CD4-positive, alpha-beta T cell treated with Interleukin-6 for 4 hours (primary cell): ENCODE measurements at places on chromosomes 3 and 15.

GRCh38 chr3:99419116-99419515 is 219.3 kb upstream of the COL8A1 start:
- no peak for DNase-seq

- no peak for DNase-seq
Measured at GRCh38 chr15:70318594-70319465, 221.1 kb upstream of the TLE3 start.

DNA sequence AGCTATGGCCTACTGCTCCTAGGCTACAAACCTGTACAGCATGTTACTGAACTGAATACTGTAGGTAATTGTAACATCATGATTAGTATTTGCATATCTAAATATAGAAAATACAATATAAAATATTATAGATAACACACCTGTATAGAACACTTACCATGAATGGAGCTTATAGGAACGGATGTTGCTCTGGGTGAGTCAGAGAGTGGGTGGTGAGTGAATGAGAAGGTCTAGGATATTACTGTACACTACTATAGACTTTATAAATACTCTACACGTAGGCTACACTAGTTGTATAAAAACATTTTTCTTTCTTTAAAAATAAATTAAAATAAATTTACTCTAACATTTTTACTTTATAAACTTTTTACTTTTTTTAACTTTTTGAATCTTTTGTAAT is 224.0 kb upstream of the CBLB start:
- no peak for DNase-seq

GRCh38 chr3:110093812-110094401 is 756.6 kb upstream of the DPPA4 start:
- DNase-seq: no peak

GRCh38 chr15:74578496-74578994 is 37.1 kb upstream of the CLK3 start:
- no peak for DNase-seq

GRCh38 chr15:60966746-60967145 is 262.4 kb downstream of the RORA start:
- DNase-seq: no peak

DNA sequence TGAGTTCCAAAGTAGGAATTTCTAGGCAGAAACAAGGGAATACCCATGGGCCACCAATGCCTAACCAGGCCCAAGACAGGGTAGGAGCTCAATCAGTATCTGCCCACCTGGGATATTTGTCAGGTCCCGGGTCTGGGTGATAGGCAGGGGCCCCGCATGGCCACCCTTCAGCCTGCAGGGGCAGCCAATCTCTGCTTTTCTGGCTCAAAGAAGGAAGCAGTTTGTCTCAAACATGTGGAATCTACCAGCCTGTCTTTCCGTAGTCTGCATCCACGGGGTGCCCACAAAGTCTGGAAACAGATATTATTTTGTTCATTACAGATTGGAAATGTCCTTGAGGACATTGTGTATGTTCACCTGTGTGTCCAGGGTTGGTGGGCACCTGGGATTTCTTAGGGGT is 56.2 kb downstream of the CEMIP start:
- DNase-seq: no peak

GRCh38 chr3:71579935-71580406 is 3.6 kb downstream of the FOXP1 start:
- peak; percentile 22 for DNase-seq

DNA sequence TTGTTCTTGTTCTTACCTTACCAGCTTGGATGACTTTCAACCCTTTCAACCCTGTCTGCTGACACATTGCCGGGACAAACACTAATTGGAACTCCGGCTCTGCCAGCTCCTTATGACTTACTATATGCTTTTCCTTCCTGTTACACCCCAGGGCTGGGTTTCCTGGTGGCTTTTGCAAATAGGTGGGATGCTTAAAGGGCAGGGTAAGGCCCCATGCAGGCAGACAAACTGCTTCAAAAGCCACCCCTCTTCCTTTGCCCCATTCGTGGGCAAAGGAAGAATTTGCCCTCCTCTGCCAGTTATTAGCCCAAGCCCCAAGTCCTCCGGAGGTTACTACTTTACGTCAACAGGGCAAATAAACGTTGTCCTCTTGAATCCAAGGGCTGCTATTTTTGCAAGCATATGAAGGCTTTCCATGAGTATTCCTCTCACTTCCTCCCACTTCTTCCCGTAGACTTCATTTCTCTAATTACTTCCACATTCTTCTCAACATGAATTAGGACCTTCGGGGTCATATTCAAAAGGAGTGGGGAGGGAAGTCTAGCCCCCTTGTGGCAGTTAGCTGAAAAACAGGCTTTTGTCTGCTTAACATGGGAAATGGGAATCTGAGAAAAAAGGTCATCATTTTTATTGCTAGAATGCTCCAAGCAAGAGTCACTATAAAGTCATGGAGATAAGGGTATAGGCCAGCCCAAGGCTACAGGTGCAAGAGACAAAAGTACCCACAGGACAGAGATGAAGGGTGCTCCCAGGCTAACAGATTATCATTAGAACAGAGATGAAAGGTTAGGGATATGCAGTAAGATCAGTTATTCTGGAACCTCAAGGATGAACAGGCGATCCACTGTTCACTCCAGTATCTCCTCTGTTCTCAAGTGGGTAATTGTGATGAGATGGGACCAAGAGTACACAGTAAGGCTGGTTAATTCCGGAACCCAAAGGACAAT is 56.3 kb upstream of the FSTL1 start:
- DNase-seq: no peak

GRCh38 chr15:71518661-71519060 is 291.7 kb upstream of the NR2E3 start:
- no peak for DNase-seq

GRCh38 chr15:45431511-45431910 is 53.2 kb upstream of the GATM start:
- no peak for DNase-seq

GRCh38 chr15:65087873-65088642 is 11.5 kb downstream of the KBTBD13 start:
- DNase-seq: no peak

DNA sequence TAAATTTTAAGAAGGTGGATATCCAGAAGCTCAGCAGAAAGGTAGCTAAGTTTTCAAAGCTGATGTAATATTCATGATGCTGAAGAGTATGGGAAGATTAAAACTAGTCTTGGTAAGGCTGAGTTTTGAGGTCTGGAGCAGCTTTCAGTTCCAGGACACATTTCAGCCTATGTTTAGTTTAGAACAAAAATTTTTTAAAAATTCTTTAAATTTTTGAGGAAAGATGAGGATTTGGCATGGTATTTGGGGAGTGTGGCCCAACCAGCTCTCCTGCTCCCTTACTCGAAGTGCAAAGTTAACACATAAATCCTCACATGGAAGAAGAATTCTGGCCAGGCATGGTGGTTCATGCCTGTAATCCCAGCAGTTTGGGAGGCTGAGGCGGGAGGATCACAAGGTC is 1039.1 kb downstream of the NAALADL2 start:
- DNase-seq: no peak

GRCh38 chr15:57867970-57868798 is 161.7 kb downstream of the POLR2M start:
- DNase-seq: no peak

- no peak for DNase-seq
Measured at GRCh38 chr3:186670155-186670554, 4.3 kb downstream of the HRG start.

DNA sequence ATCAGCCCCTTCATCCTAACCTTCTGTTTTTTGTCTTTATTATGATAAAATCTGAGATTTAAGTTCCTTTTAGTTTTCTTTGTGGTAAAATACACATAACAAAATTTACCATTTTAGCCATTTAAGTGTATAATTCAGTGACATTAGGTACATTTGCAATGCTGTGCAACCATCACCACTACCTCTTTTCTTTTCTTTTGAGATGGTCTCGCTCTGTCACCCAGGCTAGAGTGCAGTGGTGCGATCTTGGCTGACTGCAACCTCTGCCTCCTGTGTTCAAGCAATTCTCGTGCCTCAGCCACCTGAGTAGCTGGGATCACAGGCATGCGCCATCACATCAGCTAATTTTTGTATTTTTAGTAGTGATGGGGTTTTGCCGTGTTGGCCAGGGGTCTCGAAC is 6.2 kb upstream of the RAB11A start:
- DNase-seq: no peak

DNA sequence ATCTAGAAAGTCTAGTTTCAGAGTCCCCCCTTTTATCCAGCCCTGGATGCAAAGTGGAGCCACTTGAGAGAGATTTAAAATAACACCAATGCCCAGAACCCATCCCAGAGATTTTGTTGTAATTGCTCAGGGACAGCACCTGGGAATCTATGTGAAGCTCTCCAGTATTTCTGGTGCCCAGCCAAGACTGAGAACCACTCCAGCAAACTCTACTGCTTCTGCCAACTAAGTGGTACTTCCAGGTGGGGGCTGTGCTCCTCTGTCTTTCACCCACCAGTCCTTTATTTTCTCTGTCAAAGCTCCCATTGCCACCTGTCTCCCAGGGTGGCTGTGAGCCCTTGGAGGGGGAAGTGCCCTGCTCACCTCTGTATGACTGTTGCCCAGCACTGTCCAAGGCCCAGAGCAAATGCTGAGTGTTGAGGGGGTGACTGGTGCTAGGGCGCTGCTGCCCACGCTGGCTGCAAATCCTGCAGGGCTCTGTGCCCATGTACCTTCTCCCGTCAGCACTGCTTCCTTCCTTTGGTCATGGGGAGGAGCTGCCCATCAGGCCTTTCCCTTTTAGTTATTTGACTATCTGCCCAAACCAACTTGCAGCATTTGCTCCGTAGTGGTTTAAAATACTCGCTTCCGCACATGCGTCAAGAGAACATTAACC is 9.4 kb downstream of the CLSTN2 start:
- DNase-seq: no peak

DNA sequence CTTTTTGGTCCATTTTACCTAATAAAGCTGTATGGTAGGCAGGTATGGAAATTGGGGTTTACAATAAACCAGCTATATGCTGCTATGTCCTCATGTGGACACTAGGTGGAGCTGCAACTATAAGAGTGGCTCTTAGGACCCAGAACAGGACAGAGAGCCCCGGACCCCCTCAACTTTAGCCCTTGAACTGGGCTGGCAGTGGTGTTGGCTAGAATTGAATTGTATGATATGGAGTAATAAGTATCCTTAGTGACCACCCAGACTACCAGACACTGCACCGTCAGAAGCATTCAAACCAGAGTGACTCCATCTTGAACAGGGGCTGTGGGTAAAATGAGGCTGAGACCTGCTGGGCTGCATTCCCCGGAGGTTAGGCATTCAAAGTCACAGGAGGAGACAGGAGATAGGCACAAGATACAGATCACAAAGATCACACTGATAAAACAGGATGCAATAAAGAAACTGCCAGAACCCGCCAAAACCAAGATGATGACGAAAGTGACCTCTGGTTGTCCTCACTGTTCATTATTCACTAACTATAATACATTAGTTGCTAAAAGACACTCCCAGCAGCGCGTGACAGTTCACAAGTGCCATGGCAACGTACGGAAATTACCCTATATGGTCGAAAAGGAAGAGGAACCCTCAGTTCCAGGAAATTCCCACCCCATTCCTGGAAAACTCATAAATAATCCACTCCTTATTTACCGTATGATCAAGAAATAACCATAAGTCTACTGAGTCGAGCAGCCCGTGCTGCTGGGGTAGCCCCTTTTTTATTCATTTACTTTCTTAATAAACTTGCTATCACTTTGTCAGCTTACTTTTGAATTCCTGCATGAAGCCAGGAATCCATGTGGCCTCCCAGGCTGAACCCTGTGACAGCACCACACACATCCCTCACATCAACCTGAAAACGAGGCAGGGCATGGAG is 68.7 kb upstream of the BLM start:
- peak; percentile 70 for DNase-seq

GRCh38 chr15:90059208-90059985 is 42.9 kb downstream of the IDH2 start:
- peak; percentile 72 for DNase-seq

DNA sequence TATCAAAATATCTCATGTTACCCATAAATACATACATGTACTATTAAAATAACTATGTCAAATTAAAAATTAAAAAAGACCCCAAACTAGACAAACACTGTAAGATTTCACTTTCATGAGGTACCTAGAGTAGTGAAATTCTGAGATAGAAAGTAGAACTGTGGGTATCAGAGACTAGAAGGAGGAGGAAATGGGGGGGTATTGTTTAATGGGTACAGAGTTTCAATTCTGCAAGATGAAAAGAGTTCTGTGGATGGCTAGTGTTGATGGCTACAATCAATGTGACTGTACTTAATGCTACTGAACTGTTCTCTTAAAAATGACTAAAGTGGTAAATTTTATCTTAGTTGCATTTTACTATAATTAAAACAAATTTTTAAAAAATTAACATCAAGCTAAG is 36.6 kb downstream of the RFX7 start:
- DNase-seq: no peak

DNA sequence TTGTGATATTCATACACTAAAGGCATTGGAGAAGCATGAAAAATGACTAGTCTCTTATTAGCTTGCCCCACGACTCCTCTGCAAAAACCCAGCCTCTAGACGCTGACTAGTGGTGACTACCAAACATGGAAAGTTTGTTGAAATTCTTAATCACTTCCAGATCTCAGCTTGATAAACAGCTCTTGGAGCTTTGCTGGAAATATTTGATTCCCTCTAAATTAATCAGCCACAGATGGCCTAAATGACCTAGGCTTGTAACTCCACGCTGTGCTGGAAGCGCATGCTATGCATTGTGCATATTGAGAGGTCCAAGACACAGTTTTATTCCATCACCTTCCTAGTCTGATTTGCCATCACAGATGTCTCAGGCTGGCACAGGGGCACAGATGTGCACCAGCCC is 244.7 kb upstream of the ST8SIA2 start:
- DNase-seq: no peak

- DNase-seq: no peak
Measured at GRCh38 chr3:172339892-172340291, 108.4 kb downstream of the GHSR start.

GRCh38 chr15:39465843-39466749 is 114.8 kb upstream of the THBS1 start:
- DNase-seq: no peak

DNA sequence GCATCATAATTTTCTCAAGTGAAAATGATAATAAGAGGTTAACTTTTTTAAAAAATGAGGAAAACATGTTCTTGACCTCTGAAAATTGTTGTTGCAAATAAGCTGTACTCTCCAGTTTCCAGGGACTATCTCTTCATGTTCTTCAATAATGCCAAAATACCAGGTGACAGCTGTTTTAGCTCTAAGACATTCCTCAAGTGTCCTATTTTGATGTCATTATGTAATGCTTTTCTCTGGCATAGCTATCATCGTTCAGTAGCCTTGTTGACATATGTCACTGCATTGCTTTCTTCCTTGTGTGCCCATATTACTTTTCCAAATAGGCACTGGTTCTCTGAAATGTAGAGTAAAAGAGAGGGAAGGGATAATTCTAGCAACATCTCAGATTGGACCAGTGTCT is 5.7 kb upstream of the FILIP1L start:
- no peak for DNase-seq

GRCh38 chr3:164452707-164453106 is 625.6 kb downstream of the SI start:
- DNase-seq: no peak

- DNase-seq: no peak
Measured at GRCh38 chr3:155737844-155738460, 6.9 kb downstream of the PLCH1 start.

DNA sequence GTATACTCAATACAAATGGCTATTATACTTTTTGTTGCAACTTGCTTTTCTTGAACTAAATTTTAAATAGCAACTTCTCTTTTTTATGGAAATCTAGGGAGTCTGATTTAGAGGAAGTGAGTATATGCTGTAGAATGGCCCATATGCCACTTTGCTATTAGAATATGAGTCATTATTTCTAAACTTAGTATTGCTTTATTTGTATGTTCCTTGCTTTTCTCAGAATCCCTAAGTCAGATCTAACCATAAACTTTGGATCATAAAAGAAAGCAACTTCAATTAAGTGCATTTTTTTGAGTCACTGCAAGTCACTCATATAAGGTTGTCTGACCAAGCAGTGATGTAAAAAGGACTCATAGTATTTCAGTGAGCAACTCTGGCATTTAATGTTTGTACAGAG is 17.5 kb upstream of the SPTSSB start:
- no peak for DNase-seq
